ENCODE measurements at places on chromosomes 1 and 21.

GRCh38 chr1:30376054-30376697 lies 347.2 kb downstream of the MATN1 start:
- no peak for DNase-seq

DNA sequence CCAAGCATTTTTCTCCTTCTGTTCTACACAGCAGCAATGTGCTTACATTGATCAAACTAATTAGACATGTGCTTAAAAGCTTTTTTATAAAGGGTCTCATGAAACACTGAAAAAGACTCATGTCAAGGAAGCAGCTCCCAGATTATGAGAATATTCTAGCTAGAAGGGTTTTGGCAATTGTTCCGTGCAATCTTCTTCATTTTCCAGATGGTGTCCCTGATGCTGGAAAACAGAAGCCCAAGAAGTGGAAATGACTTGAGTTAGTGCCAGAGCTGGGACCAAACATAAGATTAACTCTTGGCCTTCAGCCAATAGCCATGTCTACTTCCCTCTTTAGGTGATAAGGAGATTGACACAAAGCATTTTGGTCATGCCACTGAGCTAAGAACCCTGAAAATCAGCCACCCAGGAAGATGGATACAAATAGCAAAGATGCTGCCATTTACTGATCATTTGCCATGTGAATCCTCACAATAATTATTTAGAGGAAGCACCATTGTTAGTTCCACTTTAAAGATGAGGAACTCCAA lies 110.8 kb downstream of the MATN1 start:
- DNase-seq: no peak

GRCh38 chr1:7491818-7492173 lies 279.3 kb upstream of the VAMP3 start:
- no peak for DNase-seq

DNA sequence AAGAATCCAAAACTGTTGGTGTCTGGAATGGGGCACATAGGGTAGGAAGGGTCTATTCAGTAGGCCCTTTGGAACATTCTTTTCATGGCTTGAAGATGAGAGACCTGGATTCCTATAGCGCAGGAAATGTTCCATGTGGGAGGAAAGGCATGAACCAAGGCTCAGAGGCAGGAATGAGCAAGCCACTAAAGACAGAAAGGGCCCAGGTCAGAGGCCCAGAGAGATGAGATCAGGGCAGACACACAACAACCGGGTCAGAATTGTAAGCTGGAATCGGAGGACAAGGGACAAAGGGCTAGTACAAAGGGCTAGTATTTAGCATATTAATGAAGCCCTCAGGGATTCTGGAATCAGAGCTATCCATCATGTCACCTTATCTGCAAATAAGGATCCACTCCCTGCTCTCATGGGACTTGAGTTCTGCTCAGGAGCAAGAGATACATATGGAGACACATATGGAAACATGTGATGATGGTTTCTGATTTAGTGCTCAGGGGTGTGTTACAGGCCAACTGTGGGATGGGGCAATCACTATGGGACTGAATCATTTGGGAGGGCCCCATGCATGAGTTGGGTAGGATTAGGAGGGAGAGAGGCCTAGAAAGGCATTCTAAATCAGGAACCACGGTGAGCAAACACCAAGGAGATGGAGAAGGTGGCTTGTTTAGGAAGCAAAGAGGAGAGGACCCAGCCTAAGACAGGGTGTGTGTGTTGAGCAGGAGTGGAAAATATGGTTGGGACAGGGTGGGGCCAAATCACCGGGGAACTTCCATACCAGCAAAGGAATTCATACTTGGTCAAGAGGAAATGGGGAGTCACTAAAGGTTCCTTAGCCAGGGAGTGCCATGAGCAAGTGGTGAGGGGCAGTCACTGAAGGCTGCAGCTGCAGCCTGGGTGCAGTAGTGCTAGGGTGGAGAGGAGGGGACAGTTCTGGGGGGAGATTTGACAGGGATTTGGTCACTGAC lies 8.6 kb downstream of the NECTIN4 start:
- no peak for DNase-seq

DNA sequence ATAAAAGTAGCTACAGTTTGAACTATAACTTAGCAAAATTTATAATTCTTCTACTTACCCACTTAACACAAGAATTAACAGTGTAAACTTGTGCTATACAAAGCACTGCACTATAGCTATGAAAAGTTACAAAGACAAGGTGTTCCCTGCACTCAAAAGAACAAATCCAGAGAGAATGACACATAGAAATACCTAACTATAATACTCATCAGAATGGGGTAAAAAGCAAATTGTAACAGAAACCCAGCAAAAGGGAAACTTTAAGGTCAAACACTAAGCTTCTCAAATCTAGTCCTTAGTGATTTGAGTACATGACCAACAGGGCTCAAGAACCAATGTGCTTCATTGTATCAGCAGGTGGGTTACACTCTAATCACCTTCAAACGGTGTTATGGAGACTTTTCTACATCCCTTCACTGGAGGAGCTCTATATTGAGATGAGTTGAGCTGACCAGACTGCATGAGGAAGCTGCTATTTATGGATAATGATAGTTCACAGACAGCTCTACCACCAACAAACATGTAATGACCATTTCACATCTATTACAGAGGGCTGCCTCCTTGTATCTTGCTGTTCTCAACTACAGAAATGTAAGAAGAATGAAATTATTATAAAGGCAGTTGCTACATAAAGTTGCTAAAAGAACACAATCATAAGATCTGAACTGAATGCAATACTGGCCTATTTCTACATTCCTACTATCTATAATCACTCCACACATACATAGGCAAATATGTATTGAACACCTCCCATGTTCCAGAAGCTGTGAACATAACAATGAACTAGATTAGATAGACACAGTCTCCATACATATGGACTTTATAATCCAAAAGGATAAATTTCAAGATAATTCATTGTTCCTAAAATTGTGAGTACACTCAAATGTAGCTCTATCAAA lies 47.6 kb downstream of the PIK3R3 start:
- no peak for DNase-seq

GRCh38 chr1:239527051-239527693 lies 140.8 kb downstream of the CHRM3 start:
- no peak for DNase-seq

GRCh38 chr1:107019166-107019565 lies 37.3 kb upstream of the PRMT6 start:
- DNase-seq: no peak

GRCh38 chr1:60071296-60071695 lies 2.3 kb downstream of the C1orf87 start:
- no peak for DNase-seq

DNA sequence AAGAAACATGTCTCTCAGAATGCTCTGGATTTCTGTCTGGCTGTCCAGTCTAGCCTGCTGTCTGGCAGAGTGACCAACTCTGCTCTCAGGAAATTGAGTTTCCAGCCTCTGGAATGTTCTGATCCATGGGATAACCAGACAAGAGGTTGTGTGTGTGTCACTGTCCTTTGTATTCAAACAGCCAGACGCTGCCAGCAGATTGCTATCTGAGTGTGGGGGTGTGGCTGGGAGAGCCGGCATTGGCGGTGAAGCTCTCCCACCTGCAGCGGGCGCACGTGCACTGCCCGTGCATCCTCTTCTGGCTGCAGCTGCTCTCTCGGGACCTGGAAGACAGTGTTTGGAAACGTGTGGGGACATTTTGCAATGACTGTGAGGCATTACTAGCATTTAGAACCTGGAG lies 26.1 kb downstream of the PKP1 start:
- peak; percentile 61 for DNase-seq

DNA sequence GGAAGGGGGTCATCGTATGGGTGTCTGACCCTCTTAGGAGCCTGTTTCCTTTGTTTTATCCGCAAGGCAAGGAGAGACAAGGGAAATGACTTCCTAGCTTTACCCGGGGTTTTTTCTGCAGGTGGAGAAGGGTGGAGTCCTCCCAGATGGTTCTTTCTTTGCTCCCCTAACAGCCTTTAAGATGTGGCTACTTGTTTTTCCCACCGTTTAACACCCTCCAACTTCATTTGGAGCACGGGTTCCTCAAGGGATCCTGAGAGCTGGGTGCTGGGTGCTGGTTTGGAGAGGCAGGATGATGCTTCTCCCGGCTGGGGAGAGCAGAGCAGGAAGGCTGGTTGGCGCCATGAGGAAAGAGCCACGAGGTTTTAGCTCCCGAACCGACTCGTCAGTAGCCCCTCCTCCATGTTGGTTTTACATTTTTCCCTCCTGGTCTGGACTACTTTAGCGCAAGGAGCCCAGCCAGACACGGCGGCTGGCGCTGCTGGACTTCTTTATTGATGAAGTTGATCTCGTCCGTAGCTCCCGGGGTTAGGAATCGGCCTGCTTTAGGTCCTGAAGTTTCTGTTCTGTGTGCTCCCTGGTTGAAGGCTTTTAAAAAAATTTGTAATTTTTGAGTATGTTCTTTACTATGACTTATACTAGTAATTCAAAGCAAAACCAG lies 1.4 kb downstream of the UCK2 start:
- DNase-seq: no peak

DNA sequence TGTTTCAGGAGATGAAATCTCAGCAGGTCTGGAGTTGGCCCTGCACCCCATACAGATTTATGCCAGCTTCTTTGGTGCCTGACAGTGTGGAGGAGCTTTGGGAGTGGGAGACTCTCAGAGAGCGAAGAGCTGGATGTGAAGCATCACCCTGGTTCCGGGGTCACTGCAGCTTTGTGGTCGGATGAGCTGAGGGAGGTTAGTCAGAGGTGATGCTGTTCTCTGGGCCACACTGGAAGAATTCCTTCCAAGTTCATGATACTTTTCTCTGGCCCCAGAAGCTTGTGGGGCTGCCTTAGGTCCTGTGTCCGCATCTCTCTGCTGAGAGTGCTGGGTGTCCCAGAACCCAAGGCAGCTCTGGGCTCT lies 467.8 kb downstream of the CAMTA1 start:
- no peak for DNase-seq

DNA sequence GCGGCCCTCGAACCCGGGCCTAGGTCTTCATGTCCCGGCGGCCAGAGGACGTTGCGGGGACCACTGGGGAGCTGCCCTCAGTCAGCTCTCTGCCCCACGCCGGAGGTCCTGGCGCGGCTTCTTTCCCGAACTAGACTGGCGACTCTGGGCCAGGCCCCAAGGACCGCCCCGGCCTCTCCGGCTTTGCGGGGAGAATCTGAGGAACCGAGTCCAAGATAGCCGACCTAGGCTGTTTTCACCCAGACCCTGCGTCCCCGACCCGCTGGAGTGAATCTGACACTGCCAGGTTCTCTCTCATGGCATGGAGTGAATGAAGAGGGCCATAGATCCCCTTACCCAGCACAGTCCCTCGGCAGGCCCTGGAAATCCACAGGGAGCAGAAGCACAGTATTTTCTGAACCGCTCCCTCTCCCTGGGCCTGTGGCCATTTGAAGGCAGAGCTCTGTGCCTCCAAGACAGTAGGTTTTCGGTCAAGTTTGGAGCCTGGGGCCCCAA lies 9.9 kb upstream of the BARHL2 start:
- no peak for DNase-seq

GRCh38 chr1:114720492-114720891 lies 3.9 kb upstream of the NRAS start:
- no peak for DNase-seq

- DNase-seq: no peak
These were observed 14.5 kb downstream of the KDF1 start for GRCh38 chr1:26945728-26946127.

GRCh38 chr21:46468108-46468774 lies 9.6 kb downstream of the DIP2A start:
- no peak for DNase-seq

DNA sequence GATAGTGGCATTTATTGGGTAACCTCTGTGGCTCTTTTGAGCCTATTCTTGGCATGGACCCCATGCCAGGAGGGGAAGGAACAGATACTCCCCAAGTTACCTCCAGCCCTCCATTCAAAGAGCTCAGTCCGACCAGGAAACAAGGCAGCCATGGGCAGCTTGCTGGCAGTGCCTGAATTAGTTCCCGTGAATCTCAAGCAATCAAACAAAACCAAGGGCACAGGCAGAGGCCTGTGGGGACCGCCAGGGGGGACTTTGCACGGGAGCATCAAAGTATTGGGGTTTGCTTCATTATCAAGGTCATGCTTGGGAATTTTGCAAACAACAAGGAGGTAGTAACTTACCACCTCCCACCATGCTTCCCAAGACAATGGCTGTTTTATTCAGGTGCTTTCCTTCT lies 81.2 kb upstream of the IFFO2 start:
- DNase-seq: no peak

- no peak for DNase-seq
These were observed 43.5 kb downstream of the PLA2G4A start for GRCh38 chr1:186872291-186872690.

GRCh38 chr1:176522310-176522845 lies 59.4 kb downstream of the PAPPA2 start:
- peak; percentile 10 for DNase-seq

DNA sequence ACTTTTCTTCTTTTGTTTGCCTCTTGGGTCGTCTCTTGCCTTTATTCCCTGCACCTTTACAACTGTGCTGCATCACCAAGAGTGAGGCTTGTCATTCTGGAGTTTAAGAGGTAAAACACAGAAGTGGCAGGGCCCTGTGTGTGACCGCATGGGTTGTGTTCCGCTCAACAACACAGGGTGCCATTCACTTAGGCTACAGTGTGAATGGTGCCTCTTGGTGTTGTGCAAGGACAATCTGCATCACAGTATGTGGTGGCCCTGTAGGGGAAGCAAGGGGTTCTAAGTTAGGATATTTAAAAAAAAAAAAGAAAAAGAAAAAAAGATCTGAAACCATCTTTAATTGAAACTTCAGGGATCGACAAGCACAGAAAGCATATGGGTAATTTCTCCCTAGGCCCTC lies 38.2 kb downstream of the BRINP2 start:
- DNase-seq: no peak

DNA sequence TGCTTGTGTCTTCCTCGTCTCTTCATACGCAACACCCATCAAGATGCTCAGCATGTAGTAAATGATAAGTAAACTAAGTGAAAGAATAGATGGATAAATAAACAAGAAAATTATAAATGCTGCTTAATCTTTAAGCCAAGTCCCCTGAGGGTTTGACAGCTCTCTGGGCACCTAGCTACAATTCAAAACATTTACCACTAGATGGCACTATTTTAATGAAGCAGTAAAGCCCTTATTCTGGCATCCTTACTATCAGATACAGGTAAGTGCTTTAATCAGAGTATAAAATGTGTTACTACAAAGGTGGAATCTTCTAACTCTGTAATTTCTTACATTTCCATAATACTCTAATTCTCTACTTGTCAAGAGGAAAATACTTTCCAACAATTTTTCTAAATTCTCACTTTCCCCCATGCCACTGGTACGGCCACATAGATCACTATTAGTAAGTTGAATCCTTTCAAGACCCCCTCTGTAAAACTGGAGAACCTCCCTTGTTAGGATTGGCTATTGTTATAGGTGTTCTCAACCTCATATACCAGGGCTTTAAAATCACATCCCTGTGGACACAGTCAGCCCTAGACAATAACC lies 137.8 kb downstream of the BARHL2 start:
- DNase-seq: no peak

GRCh38 chr1:166297993-166298392 lies 131.2 kb upstream of the FAM78B start:
- DNase-seq: no peak

GRCh38 chr1:17053086-17053684 lies 647 bp downstream of the SDHB start:
- no peak for DNase-seq

DNA sequence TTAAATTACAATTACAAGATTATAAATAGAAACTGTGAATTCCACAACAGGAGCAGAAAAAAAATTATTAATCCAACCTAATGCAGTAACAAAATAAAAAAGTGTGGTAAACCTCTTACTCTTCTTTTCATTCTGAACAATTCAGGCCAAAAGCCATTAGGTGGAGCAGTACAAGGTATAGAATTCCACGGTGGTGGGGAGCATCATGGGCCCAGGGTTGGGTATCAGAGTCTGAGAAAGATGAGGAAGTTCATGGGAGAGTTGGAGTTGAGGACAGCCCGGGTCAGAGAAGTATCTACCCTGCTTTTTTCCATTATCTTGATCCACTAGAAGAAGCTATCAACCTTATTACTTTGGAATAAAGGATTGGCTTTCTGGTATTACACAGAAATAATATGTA lies 586.9 kb downstream of the AGBL4 start:
- DNase-seq: no peak
